ENCODE measurements at places on chromosomes 5 and 9. TPM values are rescaled to one million over a fixed set of nuclear protein-coding genes. Genes with fewer than 3 reads are reported as not detected.

Gene OTULINL
- 1.9 TPM for total RNA-seq

Gene TTC23L
- total RNA-seq, result under 0.01 TPM

Gene VLDLR
- 1.6 TPM for total RNA-seq

Gene MPDZ
- 6.2 TPM for total RNA-seq

Gene NEURL1B
- 18.3 TPM for total RNA-seq

Gene PDE6A
- under 0.01 TPM for total RNA-seq

Gene SIT1
- total RNA-seq, result 0.54 TPM

Gene QRFP
- total RNA-seq, result under 0.01 TPM

Gene DMRT3
- total RNA-seq, result under 0.01 TPM

Gene NAIF1
- total RNA-seq, result 14.0 TPM

Gene SLC12A7
- total RNA-seq, result 96.7 TPM

Gene IFNE
- total RNA-seq, result not detected

Gene TLX3
- not detected for total RNA-seq

DNA sequence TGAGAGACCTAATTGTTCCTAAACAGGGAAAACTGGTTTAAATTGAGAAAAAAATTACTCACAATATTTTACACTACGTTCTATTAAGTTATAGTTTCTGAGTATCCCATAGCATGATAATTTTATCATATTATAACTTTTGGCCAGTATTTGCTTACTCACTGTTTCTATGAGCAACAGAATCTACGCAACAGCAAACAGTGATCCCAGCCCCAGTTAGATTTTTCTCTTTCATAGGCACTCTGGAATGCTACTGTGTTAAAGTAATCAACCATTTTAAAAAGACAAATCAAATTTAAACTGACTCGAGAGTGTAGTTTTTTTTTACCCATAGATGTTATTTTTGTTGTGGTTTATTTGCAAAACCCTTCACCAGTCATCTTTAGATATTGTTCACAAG lies 107.2 kb downstream of the XRCC4 start:
- DNase-seq, result no peak

DNA sequence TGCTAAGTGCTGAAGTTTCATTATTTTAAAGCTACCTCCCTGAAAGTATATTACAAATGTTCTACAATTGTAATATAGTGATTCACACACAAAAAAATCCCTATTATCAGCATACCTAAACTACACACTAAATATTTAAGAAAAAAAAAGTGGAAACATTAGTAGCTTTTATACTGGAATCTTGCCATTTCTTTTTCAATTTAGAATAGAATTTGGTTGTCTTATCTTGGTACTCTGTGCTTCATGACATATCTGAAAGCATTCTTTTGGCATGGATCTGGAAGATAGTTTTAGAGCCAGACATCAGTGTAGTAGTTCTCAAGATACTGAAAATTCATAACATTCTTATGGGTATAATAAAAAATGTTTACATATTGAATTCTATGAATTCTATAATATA lies 35.0 kb downstream of the SLC1A3 start:
- no peak for DNase-seq

DNA sequence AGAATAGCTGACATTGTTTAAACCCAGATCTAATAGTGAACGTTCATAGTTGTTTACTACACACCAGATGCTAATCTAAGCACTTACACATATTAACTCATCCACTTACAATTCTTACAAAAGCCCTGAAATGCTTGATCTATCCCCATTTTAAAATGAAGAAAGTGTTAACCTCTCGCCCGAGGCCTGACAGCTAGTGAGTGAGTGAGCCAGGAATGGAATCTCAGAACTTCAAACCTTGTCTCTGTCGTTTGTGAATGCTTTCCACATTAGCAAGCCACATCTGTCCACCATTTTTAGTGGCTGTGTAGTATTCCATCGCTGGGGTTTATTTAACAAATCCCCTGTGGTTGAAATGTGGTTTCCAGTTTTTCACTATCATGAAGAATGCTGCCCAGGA lies 24.9 kb upstream of the NEURL1B start:
- no peak for DNase-seq

- peak; percentile 70 for DNase-seq
Observed at GRCh38 chr5:169302491-169303118, 1.7 kb upstream of the SLIT3 start.

- no peak for DNase-seq
Observed at GRCh38 chr9:93911801-93912554, 43.2 kb downstream of the BARX1 start.

DNA sequence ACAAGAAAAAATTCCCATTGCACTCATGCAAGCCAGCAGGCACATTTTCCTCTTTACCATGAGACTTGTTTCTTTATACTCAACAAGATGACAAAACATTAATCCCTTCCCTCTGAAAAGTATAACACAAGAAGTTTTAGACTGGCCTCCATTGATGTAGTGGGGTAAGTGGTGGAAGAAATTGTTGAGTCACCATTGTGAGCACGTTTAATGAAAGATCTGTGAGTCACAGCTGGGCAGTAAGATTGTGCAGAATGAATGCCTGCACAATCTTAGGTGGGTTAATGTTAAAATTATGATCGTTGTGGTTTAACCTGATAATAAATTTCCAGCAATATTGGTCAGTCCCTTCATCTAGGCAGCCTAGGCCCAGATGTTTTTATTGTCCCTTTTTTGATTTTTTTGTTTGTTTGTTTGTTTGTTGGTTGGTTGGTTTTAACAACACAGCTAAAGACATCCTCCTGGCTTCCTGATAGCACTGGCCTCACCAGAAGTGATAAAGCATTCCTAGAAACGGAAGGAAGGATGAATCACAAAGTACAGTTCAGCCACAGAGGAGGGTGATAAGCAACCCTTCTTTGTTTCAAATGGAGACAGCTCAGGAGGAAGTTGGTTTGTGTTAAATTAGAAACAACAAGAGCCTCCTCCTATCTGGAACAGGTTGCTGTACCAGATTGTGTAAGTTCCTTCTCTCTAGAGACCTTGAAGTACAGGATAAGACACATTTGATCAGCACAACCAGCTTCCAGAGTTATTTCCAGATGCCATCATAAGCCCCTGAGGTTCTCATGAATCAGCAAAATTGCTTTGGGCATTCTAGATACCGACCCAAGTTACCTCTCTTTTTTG lies 40.3 kb downstream of the SLC24A2 start:
- DNase-seq, result peak; percentile 29

DNA sequence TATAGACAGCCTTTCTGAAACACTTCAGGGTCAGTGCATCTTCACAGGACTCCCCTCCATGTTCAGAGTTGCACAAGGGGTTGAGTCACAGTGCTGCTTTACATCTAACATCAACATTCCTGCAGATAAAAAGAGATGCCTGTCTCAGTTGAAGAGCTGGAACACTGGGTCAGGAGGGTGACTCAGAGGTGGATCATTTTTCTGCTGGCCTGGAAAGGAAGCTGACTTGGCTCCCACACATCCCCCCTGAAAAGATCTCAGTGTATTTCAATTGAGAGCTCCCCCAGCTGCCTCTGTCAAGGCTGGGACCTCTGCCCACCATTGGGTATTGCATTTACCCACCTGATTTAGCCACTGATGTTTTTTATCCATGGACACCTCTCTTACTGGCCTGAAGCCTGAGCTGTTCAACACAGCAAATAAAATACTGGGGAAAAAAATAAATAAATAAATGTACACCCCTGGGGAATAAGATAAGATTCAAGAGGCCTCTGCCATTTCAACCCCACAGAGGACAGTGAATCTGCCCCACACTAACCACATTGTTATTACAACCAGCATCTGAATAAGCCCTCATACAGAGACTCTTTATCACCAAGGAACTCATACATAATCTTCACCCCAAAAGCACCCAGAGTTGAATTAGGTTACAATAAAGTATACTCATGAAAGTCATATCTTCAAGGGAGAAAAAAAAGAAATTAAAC lies 716.4 kb downstream of the SEMA5A start:
- DNase-seq, result no peak

DNA sequence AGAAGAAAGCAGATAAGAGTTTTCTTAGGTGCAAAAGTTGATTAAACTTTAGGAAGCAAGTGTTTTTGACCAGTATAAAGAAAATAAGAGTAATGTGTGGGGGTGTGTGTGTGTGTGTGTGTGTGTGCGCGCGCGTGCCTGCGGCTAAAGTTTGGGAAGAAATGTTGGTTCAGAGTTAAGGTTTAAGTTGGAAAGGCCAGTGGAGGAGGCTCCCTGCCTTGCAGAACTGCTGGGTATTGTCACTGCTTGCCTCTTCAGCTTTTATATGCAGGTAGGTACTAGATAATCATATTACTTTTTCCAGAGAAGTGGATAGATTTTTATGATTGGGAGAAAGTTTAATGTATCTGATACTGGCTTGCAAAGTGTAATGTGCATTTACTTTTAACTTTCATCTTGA lies 2.0 kb downstream of the PIK3R1 start:
- DNase-seq, result no peak

DNA sequence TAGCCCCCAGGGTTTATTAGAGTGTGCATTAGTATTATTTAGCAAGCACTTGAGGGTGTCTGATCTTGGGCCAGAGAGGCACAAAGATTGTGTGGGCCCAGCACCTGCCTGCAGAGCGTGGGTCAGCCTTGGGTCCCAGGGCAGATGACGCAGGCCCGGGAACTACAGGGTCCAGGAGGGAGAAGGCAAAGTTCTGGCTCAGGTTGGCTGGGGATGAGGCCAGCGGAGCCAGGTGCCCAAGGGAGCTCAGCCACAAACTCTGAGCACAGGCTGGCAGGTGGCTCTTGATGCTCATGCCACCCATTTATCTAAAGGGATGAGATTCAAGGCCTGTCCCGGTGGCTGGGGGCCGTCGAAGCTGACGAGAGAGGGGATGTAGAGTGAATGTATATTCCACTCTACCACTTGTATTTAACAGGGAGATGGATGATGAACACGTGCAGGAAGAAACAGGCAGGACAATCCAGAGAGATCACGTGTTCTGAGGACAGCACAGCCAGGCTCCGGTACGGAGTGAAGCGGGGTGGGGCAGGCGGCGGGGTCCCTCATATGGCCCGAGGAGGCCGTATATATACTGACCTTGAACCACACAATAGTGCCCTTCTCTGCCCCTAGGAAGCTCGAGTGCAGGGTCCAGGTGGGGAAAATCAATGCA lies 818 bp upstream of the OBP2A start:
- no peak for DNase-seq

GRCh38 chr5:2748179-2748860 lies 3.2 kb downstream of the IRX2 start:
- DNase-seq, result no peak

DNA sequence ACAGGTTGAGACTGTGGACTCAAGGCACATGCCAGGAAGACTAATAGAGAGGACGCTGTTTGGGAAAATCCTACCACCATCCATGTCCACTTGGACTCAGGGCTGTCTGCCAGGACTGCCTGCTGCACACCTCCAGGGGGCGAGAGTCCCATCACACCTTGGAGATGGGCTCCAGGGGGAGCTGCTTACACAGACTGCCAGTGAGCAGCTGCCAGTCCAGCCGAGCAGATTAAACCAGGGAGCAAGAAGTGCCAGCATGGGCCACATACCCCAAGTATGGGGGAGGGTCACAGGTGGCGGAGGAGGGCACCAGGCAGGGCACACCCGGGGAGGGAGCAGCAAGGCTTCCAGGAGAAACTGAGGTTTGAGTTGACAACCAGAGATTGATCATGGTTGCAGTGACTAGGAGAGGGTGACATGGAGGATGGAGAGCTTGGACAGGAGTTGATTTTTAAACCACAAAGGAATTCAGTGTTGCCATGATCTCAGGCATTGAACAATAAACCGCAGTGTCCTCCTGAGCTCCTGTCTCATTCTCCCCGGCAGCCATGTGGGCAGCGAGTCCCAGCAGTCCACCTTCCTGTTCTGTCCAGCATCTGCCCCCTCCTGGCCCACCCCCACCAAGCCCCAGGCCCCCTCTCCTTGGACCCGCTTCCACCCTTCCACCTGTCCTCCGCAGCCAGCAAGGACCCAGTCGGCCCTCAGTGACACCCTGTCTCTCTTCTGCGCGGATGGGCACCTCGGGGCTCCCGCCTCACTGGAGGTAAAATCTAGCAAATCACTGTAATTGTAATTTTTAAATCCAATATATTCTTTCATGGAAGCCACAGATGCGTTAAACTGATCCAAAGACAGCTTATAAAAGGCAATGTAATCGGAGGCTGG lies 3.1 kb upstream of the VAV2 start:
- DNase-seq, result no peak

DNA sequence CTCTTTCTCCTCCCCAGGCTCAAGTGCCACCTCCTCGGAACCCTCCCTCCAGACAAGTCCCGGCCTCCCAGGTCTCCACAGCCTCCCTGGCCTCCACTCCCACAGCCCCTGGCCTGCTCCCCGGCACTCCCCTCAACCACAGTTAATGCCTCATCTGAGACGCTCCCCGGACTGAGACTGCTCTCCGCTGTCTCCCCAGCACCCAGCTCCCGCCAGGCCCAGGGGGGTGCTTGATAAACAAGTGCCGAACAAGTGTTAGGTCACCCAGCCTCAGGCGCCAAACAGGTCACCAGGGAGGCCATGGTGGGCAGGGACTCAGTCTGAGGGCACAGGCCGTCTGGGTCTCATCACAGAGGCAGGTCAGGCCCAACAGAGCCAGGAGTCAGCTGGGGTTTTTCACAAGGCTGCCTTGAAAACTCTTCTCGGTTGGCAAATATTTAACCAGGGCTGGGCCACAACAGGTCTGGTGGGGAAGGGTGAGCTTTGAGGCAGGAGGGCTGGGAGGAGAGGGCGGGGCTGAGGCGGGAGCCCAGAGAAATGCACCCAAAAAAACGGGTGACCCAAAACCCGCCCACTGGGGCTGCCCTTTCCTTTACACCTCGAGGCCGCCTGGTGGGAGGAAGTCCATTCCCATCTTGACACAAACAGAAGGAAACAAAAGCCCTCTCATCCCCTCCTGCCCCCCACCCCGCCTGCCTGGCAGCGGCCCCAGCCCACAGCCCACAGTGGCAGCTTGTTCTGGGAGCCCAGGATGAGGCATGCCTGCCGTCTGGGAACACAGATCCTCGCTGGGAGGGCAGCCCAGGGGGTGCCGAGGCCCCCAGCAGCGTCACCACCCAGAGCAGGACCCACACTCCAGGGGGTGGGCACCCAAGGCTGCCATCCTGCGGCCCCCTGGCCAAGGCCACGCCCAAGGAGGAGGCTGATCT lies 66.6 kb upstream of the STXBP1 start:
- DNase-seq, result no peak

GRCh38 chr5:1493413-1493812 lies 30.3 kb downstream of the LPCAT1 start:
- no peak for DNase-seq

GRCh38 chr9:105414947-105415661 lies 32.7 kb upstream of the FSD1L start:
- DNase-seq, result peak; percentile 54

GRCh38 chr5:14684757-14685156 lies 20.2 kb downstream of the OTULIN start:
- no peak for DNase-seq

- no peak for DNase-seq
Observed at GRCh38 chr5:922436-923280, 30.0 kb downstream of the TRIP13 start.

DNA sequence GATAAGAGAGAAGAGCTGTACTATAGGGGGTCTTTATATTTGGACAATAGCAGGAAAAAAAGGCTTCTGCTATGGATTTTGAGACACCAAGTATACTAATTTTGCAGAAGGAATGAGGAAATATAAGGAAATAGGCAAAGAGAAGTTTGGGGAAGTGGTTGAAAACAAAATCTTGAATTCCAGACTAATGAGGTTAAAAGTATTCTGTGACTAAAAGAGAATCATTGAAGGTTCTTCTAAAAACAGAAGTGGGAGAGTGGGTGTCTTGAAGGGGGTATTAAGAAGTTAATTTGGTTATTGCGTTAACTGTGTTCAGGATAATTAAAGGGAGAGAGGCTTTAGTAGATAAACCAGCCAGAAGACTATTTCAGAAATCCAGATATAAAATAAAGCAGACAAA lies 148.7 kb downstream of the RFK start:
- DNase-seq, result no peak

Data from hematopoietic multipotent progenitor cell (in vitro differentiated cells).